ENCODE measurements at places on chromosomes 12 and 14.

GRCh38 chr14:89801136-89801535 lies 153.4 kb downstream of the EFCAB11 start:
- no peak for DNase-seq

GRCh38 chr14:97253756-97254155 lies 456.6 kb downstream of the VRK1 start:
- no peak for DNase-seq

- peak; percentile 56 for DNase-seq
Measured at GRCh38 chr12:6200256-6201212, at the start of gene CD9. TSS of gene CD9 (plus strand) at chr12:6200400. CDS start at chr12:6200500, 100 bp downstream.

- DNase-seq = no peak
Measured at GRCh38 chr12:126704609-126705008, 1562.4 kb upstream of the TMEM132C start.
